ENCODE measurements at places on chromosomes 7 and 10.
A peak's percentile ranks its signal among the peaks of the same experiment; 100 is the strongest.

DNA sequence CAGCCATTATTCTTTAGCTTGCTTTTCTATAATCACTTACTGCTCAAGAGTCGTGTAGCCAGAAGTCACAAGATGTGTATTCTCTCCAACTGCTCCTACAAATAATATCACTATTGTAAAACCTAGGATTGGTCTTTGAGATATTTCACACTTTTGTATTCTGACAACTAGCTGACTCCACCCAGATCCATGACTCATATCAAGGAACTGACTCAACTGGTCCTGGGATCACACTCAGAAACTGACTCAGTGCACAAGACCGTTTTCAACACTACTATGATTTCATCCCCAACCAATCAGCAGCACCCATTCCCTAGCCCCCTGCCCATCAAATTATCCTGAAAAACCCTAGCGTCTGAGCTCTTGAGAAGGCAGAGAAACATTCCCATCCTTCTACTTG, 56.5 kb upstream of the ORC5 start:
- DNase-seq: no peak

DNA sequence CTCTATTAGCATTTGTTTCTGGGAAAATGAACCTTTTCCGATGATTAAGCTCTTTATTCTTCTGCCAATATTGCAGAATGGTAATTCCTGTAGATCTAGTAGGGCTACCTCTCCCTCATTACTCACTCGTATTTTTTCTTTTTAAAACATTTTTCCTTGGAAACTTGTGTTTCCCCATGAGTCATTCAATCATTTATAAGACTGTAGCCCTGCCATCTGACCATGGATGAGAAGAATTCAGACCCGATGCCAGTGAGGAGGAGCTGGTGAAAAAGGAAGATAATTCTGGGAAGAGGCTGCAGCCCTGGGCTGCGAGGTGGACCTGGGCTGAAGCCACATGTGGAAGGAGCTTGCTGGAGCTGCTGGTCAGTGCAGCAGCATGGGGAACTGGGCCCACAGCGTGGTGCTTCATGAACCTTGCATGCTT, 242.8 kb downstream of the KLF6 start:
- DNase-seq: no peak

DNA sequence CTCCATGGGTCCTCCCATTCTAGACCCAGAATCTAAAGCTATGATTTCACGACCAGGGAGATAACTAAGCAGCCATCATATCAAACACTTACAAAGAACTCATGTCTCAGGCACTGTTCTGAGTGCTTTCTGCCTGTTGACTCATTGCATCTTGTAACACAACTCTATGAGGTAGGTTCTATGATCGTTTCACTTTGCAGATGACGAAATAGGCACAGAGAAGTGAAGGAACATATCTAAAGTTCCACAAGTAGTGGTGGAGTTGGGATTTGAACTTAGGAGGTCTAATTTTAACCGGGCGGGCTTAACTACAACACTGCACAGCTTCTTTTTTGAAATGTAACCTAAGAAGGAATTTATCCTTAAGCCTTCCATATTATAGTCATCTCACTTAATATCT, 2.9 kb downstream of the RBP4 start:
- no peak for DNase-seq

GRCh38 chr7:76317782-76318487, 15.5 kb downstream of the HSPB1 start:
- peak; percentile 92 for DNase-seq

DNA sequence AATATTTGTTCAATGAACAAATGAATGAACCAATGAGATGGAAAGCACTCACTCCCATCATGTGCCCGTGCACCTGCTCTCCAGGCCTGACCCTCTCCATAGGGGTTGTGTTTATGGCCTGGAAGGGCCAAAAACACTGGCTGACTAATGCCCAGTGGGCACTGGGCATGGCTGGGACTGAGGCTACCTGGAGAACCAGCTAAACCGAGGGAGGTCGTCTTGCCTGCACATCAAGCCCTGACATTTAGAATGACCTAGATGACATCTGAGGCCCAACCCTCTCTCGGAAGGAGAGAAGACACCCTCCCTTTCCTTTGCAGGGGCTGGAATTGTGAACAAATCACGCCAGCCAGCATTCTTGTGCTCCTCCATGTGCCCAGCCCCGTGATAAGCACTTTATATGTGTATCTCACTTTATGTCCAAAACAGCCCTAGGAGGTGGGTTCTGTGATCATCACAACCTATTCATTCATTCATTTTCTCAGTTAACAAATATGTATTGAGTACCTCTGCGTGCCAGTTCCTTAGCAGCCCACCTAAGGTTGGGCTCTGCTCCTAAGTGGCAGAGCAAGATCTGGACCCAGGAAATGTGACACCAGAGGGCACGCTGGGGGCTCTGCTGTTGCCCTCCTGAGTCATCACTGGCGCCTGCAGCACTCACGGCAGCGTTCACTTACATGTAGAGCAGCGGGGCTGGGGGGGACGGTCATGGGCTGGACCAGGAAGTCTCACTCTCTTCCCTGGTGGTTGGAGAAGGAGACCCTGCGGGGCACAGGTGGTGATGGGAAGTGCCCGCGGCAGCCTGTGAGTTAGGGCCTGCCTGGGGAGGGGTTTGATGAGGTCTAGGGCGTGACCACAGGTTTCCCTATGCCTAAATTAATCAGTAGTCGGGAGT, 52.0 kb downstream of the TSPAN15 start:
- no peak for DNase-seq

DNA sequence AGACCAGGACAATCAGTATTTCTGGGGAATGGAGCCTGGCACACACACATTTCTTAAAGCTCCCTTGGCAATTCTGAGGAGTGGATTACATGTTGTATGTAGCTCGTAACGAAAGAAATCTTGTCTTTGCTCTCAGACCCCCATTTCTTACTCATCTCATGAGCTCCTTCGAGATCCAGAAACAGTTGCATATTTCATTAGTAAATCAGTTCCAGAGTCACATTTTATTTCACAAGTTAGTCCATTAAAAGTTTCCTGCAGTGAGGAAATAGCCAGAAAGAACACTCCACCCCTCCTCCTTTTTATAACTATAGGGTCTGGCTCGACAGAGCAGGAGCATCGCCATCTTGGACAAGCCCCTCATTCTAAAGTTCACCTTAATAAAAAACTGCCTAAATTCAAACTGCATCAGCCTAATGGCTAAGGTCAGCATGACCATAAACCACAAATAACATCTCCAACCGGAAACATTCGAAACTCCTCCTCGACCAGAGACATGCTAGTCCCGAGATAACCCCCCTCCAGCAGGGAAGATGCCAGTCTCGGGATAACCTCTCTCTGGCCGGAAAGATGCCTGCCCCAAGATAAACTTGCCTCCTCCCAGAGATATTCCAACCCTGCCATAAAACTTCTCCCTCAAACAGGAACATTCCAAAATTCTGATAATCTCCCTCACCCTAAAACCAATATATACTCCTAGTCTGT, 7.4 kb downstream of the EGFR start:
- DNase-seq: no peak

- no peak for DNase-seq
Observed at GRCh38 chr10:66291133-66291532, 634.7 kb upstream of the LRRTM3 start.
